Glutamatergic neuron (in vitro differentiated cells): ENCODE measurements at places on chromosomes 6 and 20.

DNA sequence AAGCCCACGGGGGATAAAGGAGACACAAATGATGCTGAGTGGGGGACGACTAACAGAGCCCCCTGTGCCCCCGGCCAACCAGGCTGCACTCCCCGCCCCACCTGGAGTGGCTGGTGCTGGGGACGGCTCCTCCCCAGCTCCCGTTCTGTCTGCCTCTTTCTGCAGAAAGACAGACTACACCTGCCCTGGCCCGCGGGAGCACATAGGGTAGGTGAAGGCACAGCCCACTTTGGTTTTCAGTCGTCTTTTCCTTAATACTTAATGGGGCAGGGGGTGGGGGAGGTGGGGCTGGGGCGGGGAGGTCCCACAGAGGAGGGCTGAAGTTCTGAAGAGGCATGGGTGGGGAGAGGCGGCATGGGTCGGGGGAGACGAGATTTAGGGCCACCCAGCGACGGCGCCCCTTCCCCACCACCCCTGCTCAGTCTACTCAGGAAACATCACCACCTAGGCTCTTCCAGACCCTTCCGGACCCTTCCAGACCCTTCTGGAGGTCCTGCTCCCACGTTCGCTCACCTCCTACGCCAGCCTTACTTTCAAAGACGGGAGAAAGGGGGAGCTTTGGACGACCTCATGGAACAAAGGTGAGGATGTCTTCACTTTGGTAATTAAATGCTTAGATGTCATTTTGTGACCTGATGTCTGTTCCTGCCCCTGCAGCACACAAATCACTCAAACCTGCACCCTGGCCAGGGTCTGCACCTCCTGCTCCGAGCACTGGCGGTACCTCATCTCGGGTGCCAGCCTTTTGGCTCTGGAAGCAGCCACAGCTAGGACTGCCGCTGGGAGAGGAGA lies 21.2 kb upstream of the FRMD1 start:
- no peak for DNase-seq

GRCh38 chr6:119627908-119628669 lies 278.5 kb upstream of the MAN1A1 start:
- DNase-seq = no peak

DNA sequence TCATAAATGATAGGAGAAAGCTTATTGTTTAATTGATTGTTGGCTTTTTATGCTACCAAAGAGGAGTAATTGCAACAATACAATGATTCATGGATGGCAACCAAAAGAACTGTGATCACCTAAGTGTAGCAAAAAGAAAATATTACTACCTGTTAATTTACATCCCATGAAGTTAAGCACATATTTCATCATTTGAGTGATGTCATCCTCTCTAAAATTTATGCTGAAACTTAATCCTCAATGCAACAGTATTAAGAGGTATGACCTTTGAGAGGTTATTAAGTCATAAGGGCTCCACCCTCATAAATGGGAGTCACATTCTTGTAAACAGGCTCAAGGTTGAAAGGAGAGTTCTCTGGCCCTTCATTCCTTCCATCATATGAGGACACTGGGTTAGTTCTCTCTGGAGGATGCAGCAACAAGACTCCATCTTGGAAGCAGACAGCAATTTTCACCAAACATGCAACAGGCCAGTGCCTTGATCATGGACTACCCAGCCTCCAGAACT lies 190.6 kb upstream of the GRIK2 start:
- no peak for DNase-seq

DNA sequence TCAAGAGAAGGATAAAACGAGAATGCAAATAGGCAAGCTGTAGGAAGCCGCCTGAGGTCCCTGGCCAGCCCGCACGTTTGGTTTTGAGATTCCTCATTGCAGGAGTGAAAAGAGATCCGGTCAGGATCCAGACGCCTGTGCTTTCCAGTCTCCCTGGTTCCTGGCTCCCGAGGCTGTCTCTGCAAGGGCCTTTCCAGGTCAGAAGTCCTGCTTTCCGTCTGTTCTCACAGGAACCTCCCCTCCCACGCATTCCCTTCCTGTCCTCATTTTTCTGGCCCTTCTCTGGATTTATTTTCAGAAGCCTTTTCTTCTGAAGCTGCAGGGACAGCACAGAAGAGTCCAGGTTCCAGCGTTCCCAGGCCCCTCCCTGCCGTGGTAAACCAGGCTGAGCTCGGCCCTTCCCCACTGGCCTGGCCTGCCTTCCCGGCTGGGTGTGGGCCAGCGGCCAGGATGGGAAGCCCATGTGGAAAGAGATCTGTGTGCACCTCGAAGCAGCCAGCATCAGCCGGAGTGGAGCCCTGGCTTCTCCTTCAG lies 54.0 kb downstream of the TMEM242 start:
- DNase-seq = no peak

DNA sequence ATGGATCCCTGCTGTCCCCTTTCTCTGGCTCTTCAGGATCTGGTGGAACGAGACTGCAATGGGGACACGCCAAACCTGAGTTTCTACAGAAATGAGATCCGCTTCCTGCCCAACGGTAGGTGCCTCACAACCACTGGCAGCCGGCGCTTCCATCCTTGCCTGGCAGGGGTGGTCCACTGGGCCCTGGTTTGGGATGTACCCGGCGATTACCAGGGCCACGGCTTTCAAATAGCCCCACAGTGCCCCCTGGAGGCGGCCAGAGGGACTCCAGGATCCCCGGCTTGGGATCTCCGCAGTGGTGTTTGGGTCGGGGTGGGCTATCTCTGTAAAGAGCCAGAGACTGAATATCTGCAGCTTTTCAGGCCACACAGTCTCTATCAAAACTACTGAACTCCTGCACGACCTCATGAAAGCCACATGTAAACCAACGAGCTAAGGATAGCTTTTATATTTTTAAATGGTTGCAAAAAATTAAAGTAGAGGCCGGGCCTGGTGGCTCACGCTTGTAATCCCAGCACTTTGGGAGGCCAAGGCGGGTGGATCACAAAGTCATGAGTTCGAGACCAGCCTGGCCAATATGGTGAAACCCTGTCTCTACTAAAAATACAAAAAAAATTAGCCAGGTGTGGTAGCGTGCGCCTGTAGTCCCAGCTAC lies 3.7 kb downstream of the OGFR start:
- DNase-seq = peak; percentile 85

DNA sequence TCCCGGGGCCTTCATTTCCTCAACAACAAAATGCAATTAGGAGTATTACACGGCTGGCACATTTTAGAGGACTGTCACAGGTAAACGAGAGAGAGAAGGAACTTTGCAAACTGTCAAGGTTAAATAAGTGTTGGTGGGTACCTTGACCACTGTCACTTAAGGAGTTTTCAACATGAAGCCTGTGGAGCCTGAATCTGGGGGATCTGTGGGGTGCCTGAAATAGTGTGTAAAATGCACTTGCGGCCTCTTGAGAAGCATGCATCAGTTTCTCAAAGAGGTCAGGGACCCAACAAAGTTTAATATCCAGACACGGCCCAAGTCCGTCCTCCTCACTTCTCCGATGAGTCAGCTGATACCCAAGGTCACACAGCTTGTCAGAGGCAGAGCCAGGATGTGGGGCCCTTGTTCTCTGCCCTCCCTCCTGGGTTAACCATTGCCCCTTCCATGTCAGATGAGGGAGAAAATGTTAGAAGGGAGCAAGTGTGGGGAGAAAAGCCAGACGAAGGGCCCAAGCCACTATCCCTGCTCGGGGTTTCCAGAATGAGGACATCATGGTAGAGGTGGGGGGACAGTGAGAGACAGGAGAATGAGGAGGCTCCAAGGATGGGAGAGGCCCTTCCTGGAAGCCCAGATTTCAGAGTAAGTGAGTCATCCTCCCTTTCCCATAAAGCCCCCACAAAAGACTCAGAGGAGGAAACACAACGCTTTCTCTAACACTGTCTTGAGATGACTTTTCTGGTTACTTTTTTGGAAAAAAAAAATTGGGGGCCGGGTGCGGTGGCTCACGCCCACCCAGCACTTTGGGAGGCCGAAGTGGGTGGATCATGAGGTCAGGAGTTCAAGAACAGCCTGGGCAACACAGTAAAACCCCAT lies 42.2 kb downstream of the C6orf132 start:
- DNase-seq = no peak
